Inflammatory macrophage treated with lipopolysaccharide for 1 hour (primary cell): ENCODE measurements at places on chromosomes 7 and 10.
A peak's percentile ranks its signal among the peaks of the same experiment; 100 is the strongest.

DNA sequence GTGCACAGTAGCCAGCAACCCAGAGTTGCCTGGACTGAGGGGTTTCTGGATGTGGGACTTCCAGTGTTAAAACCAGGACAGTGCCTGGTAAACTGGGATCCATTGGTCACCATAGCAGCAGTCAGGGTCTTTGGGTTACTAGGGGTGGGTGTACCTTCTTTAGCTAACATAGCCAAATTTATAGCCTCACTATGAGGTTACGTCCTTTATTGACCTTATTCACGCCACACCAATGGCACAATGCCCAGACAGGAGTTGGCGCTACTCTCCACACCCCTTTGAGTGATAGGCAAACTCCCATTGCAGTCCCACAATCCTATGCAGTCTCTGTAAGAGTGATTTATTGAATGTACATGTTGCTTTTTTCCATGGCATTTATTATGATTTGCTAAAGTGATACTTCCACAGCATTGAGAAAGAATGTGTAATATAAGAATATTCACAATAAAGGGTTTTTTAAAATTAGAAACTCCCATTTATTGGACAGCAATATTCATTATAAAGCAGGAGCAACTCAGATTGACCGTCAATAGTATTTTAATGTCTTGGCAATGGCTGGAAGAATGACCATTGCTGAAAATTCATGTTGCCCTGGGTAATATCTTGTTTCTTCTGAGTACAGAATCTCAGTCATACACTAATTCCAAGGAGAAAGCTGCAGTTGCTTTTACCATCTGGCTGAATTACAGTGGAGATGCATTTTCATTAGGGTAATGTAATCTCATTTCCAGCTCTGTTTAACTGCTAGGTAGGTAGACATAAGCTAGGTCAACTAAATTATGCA is 26.1 kb downstream of the IFIT5 start:
- no peak for DNase-seq

DNA sequence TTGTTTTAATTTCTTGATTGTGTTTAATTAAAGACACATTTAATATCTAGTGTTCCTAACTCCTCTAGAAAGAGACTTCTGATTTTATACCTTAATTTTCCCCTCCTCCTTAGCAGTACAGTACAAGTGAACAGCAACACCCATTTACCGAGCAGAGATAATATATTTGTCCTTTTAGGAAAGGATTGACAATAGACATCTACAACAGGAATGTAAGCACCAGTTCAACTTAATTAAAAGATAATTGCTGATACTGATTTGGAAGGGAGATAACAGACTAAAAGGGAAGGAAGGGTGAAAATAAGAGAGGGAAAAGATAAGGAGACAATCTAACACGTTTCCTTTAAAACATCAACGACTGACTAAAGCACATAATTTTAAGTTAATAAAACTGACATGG is 119.3 kb downstream of the SRPK2 start:
- no peak for DNase-seq

GRCh38 chr10:23230582-23230981 is 38.5 kb downstream of the PTF1A start:
- DNase-seq, result no peak

- DNase-seq, result no peak
Measured at GRCh38 chr7:45073031-45073785, 15.6 kb downstream of the NACAD start.

DNA sequence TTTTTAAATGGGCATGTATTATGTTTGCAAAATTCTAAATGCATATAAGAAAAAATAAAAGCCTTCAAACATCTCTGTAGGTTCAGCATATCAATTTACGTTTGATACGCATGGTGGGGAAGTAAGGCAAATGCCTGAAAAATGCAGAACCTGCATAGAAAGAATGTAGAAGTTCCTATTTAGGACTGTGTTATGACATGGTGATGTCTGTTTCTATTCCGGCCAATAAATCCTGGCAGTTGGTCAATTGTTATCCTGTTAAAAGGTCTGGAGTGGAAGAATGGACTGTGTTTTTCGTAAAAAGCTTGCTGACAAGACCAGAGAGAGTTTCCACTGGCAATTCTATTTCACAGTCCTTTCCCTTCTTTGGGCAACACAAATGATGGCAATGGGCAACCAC is 49.6 kb upstream of the CAV2 start:
- DNase-seq, result no peak

DNA sequence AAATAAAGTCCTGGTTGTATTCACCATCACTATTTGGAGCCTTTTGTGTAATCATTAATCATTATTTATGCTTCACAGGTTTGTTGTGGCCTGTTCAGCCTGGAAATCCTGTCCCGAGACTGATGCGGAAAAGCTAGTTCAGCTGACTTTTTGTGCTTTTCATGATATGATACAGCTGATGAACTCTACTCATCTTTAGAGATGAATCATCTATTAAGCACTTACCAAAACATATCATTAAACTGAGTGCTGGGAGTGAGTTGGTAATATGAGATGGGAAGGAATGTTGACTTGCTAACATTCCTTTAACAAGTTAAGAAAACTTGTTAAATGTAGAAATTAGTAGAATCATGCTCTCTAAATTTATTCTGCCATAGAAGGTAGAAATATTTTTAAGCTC is 53.0 kb downstream of the CROT start:
- DNase-seq, result no peak

GRCh38 chr10:33975481-33975880 is 641.0 kb upstream of the NRP1 start:
- no peak for DNase-seq

DNA sequence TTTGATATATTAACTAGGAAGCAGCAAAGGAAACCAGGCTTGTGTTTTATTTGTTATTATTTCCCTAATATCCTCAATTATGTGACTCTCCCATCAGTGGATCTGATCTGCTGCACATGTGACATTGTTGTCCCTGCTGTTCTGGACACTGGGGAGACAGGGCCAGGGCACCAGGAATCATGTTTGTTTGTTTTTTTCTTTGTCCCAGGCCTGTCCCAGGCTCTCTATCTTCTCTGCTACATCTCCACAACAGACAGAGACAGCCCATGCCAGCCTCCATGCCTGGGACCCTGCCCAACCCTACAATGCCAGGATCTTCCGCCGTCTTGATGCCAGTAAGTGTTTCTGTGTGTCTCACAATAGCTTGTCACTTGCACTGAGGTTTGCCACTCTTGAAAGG is 239.6 kb downstream of the TRIL start:
- no peak for DNase-seq

DNA sequence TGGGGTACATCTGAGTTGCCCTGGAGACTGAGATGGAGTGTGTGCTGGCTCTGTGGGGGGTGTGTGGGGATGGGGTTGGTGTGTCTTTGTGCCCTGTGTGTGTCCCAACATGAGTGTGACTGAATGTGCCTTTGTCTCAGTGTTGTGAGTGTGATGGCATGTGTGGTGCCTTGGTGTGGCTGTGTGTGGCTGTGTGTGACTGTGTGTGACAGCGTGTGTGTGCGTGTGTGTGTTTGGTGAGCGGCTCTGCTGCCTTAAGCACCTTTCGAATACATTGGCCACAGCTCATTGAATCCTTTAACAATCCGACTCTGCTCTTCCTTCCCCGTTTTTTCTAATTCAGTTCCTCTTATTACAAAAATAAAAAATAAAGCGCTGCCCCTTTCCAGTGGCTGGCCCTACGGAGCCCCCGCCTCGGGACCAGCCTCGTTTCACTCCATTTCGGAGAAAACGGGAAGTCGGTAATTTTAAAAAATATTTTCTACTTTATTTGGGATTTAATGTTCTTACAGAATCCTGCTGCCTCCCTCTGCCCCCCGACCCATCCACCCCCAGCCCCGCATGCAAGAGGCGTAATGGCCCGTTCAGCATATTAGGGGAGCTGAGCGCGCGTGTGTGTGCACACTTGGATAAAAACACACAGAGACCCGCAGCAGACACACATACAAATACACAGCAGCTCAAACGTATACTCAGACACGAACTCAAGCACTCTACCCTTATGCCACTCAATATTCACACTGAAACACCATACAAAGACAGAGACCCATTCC is 35.5 kb downstream of the HIF1AN start:
- no peak for DNase-seq

GRCh38 chr7:132804849-132805485 is 228.7 kb upstream of the PLXNA4 start:
- no peak for DNase-seq

DNA sequence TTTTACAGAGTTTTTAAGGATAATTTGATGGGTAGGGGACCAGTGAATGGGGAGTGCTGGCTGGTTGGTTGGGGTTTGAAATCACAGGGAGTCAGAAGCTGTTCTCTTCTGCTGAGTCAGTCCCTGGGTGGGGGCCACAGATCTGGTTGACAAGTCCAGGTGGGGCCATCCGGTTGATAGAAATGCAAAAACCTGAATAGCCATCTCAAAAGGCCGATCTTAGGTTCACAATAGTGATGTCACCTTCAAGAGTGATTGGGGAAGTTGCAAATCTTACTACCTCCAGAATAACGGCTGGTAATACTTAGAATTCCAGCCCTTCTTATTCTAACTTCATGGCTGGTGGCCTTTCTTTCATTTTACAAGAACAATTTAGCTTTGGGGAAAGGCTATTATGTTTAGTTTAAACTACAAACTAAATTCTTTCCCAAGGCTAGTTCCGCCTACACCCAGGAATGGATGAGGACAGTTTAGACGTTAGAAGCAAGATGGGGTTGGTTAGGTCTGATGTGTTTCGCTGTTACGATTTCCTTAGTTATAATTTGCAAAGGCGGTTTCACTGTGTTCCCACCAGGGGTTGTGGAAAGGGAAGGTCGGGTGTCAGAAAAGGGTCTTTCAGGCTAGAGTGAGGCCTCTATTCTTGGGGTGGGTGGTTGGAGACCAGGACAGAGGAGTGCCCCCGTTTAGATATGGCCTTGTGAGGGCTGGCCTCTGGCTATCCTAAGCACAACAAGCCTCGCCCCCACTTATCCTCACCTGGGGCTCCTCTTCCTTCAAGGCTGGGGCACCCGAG is 27.4 kb downstream of the IFT22 start:
- no peak for DNase-seq

DNA sequence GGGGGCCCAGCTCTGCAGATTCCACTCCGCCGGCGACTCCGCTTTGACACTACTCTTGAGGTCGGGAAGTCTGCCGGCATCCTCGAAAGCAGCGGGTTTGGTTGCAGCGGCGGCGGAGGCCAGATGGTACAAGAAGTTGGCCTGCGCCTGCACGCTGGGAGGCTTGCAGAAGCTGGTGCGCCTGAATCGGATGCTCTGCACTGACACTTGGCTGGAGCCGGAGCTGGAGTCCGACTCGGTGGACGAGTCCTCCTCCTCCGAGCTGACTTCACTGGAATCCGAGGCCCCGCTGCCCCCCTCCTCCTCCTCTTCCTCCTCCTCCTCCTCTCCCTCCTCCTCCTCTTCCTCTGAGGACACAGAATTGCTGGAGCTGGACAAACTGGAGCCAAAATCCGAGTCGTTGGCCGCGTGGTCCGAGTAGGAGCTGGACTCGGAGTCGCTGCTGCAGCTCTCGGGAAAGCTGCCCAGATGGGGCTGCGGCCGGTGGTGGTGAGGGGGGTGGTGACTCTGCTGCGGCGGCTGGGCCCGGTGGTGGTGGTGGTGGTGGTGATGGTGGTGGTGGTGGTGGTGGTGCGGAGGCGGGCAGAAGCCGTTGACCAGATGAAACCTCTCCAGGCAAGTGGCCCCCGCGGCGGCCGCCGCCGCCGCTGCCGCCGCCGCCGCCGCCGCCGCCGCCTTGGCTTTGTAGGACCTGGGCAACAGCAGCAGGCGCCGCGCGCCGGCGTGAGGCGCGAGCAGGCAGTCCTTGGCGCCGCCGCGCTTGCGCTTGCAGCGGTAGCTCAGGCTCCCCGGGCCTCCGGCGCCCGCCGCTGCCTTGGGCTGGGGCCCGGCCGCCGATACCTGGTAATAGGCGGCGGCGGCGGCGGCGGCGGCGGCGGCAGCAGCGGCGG is 9.0 kb downstream of the SKIDA1 start:
- no peak for DNase-seq

GRCh38 chr7:27064159-27064558 is 31.6 kb downstream of the HOXA1 start:
- DNase-seq, result no peak

GRCh38 chr10:99569961-99570360 is 37.2 kb downstream of the NKX2-3 start:
- DNase-seq, result no peak

DNA sequence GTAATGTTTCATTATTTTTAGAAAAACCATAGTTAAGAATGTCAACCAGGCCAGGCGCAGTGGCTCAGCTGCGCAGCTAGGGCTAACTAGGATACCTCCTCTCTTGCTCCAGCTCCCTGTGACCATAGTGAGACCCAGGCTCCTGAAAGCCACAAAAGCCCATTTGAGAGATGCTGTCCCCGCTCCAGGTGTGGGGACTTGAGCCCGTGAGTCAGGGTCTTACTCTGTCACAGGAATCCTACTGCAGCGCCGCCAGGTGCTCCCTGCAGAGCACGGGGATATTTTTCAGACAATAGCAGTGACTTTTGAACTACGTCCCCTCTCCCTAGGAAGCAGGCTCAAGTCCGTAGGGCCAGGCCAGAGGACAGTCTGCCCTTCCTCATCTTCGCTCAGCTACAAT is 75.6 kb upstream of the NRBF2 start:
- DNase-seq, result no peak

- no peak for DNase-seq
Measured at GRCh38 chr10:63757067-63757466, 235.9 kb downstream of the REEP3 start.

- DNase-seq, result peak; percentile 72
Measured at GRCh38 chr7:82605247-82605864, 161.8 kb upstream of the CACNA2D1 start.

DNA sequence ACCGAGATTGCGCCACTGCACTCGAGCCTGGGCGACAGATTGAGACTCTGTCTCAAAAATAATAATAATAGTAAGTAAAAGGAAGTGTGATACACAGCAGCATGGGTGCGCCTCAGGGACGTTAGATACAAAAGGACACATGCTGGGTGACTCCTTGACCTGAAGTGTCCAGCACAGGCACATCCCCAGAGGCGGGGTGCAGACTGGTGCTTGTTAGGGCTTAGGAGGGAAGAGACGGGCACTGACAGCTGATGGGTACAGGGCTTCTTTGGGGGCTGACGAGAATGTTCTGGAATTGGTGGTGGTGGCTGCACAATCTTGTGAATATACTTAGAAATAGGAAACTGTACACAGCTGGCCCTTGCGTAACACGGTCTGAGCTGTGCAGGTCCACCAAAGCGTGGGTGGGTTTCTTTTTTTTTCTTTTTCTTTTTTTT is 61.8 kb upstream of the DNAJB6 start:
- DNase-seq, result peak; percentile 69

GRCh38 chr7:137934941-137935883 is 66.7 kb downstream of the CREB3L2 start:
- no peak for DNase-seq

GRCh38 chr10:109247814-109248213 is 675.5 kb downstream of the XPNPEP1 start:
- no peak for DNase-seq

- DNase-seq, result no peak
Measured at GRCh38 chr10:11134411-11134810, 116.7 kb downstream of the CELF2 start.

DNA sequence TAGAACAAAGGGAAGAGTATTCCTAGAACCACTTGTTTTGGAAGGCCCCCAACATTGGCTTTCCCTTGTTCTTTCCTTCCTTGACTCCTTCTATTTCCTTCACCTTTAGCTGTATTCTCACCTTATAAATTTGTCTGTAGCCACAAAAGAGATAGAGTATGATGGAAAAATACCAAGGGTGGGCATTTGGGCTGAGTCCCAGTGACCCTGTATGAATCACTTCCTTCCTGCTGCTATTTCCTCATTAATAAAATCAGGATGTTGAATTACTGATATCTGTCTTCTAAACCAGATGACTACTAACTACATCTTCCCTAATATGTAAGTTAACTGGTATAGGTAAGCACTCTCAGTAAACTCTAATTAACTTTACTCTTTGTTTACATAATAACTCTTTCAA is 55.1 kb downstream of the IFIT5 start:
- no peak for DNase-seq
